CD4-positive, CD25-positive, alpha-beta regulatory T cell (primary cell): ENCODE measurements at places on chromosomes 7 and 10. TPM values are rescaled to one million over a fixed set of nuclear protein-coding genes. Genes with fewer than 3 reads are reported as not detected.

DNA sequence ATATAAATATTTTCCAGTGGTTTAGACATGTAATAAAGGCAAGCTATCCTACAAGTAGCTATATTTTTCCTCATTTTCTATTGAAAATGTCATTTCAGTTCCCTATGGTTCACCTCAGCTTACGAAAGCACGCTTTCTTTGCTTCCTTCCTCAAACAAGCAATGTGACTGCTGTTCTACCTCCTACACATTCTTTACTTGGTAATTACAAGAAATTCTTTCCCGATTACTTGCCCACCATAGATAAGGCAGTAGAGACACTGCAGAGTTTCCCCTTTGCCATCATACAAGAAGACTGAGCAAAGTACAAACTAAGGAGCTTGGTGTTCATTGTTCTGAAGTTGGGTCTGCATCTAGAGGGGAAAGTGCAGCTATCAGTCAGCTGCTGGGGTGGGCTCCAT, 249.4 kb downstream of the CRPPA start:
- no peak for DNase-seq
- no peaks in the 10 kb centered on the region for H3K4me1 ChIP-seq
- H3K36me3 ChIP-seq = no peaks in the 10 kb centered on the region

DNA sequence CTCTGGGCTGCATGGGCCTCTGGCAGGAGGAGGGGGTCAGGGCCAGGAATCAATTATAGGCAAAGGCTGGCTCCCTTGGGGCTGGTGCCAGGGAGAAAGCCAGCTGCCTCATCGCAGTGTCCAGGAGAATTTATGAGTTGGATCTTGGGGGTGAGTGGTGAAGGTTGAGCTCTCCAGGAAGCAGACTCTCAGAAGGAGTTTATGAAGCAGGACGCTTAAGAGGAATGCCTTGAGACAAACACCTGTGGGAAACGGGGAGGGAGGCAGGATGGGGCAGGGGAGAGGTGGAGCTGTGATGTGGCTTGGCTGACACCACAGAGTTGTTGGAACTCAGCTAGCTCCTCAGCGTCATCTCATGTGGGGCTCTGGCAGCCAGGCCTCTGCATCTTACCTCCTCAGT, 428.5 kb downstream of the RPS24 start:
- H3K27ac ChIP-seq = no peak overlapping the region
- no peak overlapping the region for H3K4me3 ChIP-seq
- no peaks in the 10 kb centered on the region for H3K36me3 ChIP-seq
- H3K27me3 ChIP-seq = peaks cover 3% of the 10 kb centered on the region

GRCh38 chr10:2387672-2388071, 650.3 kb upstream of the ADARB2 start:
- no peak overlapping the region for H3K4me3 ChIP-seq
- H3K27ac ChIP-seq = no peak overlapping the region
- no peak for DNase-seq

DNA sequence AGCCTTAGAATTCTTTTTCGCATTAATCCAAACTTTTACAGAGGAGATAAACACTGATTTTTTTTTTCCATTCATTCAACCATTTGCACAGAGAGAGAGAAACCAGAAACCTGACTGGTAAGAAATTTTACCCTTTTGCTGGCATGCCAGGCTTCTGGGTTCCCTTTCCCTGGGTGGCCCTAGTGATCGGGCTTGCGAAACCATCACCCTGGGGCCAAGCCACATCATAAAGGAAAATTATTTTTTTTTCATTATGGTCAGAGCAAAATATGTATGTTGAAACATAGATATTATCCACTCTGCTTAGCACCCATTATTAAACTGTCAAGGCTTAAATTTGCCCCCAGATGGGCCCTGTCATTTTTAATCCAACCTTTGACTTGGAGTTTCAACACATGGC, 55.4 kb upstream of the INHBA start:
- H3K4me3 ChIP-seq = no peak overlapping the region
- no peaks in the 10 kb centered on the region for H3K36me3 ChIP-seq
- no peak overlapping the region for H3K27ac ChIP-seq
- no peaks in the 10 kb centered on the region for H3K4me1 ChIP-seq
- no peaks in the 10 kb centered on the region for H3K27me3 ChIP-seq
- no peak for DNase-seq

OR13A1 gene
- not detected for total RNA-seq
